Hepatocyte (in vitro differentiated cells): ENCODE measurements at places on chromosomes 7 and 10. TPM values are rescaled to one million over a fixed set of nuclear protein-coding genes. Genes with fewer than 3 reads are reported as not detected.

- DNase-seq: no peak
These were observed 9.0 kb downstream of the PRKAG2 start for GRCh38 chr7:151867912-151868311.

DNA sequence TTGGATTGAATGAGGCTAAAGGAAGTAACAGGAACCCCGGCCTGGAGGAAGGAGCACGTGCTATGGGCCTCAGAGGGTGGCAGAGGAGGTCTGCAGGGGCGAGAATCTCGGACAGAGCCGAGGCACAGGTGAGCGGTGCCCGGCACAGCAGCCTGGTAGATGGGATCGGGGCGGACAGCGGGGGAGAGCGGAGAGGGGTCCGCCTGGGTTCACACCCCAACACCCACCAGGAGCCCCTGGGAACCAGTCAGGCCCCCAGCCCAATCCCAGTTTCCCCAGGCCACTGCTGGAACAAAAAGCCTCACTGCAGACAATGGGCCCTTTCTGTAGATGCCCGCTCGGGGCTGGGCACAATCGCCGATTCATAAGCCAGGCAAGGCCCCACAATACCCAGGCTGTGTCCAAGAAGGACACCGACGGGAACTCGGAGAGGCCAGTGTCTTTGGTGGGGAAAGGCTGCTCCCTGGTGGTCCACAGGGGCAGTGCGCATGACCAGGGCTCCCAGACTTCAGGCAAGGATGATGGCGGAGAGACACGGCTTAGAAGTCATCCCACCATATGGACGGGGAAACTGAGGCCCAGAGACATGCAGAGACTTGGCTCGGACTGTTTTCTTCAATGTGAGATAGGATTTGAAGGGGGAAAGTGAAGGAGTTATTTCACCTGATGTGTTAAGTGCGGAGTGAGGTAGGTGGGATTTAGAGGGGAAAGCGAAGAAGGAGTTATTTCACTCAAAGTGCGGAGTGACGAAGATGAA is 106.9 kb upstream of the GPR26 start:
- peak; percentile 75 for DNase-seq

GRCh38 chr10:32104622-32105509 is 48.6 kb upstream of the KIF5B start:
- no peak for DNase-seq

- DNase-seq: no peak
These were observed 35.0 kb downstream of the SRI start for GRCh38 chr7:88184848-88185304.

DNA sequence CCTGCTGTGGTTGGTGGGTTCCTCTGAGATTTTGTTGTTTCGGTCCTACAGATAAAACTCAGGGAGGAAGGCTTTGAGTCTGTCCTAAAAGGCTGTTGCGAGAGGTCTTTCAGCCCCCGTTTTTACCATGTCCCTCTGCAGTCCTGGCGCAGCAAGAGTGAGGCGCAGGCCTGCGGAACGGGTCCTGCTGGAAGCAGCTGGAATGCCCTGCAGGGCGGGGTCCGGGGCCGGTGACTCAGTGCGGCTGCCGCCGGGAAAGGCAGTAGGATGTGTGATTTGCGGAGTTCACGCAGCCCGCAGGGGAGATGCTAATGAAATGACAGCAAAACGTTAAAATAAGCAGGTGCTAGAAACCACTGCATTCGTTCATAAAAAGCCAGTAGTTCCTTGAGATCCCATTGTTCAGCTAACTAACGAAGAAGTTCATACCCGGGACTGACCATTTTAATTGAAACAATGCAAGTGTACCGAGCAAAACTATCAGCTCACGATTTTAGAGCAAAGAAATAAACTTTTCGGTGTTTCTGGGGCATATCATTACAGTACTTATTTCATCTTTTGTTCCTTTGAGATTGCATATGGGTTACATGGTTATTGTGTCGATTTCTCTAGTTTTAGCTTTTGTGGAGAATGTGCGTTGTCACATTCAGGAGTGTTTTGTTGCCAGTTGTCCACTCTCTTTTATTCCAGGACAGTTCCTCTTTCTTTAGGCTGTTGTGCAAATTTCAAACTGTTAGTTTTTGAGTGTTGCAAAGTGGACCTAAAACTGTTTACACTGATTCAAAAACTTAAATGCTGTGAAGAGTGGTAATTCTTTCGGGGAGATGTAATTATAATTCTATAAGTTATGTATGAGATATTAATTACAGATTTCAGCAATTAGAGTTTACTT is 783 bp downstream of the ANLN start:
- DNase-seq: peak; percentile 93

DNA sequence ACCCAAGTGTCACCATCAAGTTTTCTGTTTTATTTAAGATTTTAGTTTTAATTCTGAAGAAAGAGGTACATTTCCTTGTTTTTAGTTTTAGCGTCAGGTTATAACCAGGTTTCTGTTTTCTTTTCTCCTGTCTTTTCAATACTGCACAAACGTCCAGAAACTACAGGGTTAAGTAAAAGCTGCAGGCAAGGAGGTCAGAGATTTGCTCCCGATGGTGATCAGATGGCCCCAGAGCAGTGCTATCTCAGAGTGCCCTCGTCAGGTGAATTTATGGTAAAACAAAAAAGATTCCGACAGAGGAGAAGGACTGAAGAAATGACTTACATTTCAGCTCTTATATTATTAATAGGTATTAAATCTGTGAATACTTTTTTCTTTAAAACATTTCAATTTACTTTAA is 128.2 kb downstream of the STRA8 start:
- no peak for DNase-seq

- no peak for DNase-seq
These were observed 143.3 kb downstream of the SLC25A13 start for GRCh38 chr7:96178581-96178980.

- no peak for DNase-seq
These were observed 915.4 kb upstream of the AUTS2 start for GRCh38 chr7:68682910-68683309.

PNLIPRP1 gene
- polyA plus RNA-seq: 0.39 TPM in 1 of 2 replicates, not detected in the other

SUPV3L1 gene
- 25.9 and 27.9 TPM in 2 replicates for polyA plus RNA-seq

OR13A1 gene
- not detected in 2 replicates for polyA plus RNA-seq
